NCI-H226 (cell line): ENCODE measurements at places on chromosomes 3 and 15.

DNA sequence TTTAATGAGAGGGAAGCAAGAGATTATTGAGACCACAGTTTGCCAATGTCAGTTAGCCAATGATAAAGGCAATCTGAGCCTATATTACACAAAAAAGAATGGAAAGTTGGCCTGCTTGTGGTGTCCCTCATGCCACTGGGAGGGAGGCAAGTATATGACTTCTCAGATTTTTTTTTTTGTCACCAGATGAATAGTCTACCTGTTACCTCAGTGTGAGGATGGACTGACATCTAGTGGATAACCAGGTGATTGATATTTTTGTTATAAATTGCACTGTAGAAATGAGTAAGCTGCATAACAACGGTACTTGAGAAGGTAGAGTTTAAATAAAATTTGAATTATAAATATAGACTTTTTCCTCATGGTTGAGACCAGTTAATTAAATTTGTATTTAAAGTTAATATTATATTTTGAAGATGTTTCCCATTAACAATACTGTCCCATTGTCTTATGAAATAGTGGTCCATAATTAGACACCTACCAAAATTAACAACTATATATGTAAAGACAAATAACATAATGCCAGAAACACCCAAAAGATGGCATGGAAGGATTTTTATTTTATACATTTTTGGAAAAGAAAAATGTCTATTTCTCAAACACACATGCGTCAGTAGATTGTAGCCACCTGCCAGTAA is 237.8 kb upstream of the GADL1 start:
- no peak for DNase-seq

GRCh38 chr3:162141272-162141791 is 644.7 kb downstream of the OTOL1 start:
- DNase-seq: peak; percentile 12

- no peak for DNase-seq
Observed at GRCh38 chr15:57580428-57580827, 11.3 kb upstream of the MYZAP start.

GRCh38 chr3:195183071-195183776 is 87.7 kb downstream of the XXYLT1 start:
- no peak for DNase-seq

DNA sequence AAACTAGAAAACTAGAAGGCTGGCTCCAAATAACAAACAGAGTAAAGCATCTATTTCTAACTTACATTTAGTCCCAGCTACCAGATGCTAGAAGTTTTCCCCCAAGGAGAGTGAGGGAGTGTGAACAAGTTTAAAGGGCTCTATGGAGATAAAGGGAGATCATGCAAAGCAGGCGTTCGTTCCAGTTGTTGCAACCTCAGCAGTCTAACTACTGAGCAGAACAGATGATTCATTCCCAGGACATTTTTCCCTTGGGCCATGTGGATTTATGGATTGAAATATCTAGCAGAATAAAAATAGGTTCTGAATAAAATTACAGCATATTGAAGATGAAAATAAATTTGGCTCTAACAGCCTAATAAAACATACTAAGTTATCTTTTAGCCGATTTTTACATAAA is 154.8 kb upstream of the TTC14 start:
- DNase-seq: peak; percentile 89

DNA sequence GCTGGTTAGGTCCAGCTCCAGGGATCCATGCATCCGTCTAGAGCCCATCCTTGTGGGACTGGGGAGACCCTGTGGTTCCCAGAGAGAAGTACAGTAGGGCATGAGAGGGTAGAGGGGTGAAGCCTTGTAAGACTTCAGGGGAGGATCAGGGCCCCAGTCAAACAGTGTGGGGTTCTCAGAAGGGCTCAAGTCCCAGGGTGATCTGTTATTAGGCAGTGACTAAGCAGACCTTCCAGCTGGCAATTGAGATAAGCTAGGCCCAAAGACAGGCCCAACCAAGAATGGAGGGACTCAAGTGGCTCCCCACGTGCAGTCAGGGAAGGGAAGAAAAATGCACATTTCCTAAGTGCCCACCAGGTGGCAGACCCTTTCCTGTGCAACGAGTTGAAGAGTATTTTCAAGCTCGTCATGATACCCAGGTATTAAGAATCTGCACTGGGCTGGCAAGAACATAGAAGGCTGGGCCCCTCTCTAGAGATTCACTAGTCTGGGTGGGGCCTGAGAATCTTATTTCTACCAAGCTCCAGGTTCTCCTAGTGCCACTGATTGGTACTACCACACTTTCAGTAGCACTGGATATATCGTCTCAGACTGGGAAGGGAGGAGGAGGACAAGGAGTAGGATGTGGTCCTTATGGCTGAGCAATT is 240.8 kb downstream of the NR1D2 start:
- peak; percentile 33 for DNase-seq

DNA sequence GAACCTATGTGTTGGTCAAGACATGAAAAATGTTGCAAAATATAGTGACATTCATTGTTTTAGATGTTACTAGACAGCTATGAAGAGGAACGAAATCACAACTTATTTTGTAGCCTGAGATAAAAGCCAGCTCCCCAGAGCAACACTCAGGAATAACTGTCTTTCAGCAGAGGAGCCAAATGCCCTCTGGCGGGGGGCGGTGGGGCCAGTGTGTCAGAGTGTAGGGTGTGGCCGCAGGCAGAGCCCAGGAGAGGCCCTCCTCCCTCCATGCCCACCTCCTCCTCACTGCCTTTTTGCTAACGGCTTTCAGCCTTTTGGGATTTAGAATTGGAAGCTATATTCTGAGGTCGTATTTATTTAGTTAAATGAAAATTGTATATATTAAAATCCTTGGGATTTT is 16.9 kb downstream of the APOD start:
- peak; percentile 23 for DNase-seq

DNA sequence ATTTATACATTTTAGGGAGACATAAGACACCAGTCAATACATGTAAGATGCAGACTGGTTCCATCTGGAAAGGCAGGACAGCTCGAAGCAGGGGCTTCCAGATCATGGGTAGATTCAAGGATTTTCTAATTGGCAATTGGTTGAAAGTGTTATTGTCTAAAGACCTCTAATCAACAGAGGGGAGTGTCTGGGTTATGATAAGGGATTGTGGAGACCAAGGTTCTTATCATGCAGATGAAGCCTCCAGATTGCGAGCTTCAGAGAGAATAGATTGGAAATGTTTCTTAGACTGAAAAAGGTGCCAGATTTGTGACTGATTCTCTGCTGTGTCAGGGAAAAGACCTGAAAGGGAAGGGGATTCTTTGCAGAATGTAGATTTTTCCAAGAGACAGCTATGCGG is 15.1 kb downstream of the TM2D3 start:
- DNase-seq: no peak

DNA sequence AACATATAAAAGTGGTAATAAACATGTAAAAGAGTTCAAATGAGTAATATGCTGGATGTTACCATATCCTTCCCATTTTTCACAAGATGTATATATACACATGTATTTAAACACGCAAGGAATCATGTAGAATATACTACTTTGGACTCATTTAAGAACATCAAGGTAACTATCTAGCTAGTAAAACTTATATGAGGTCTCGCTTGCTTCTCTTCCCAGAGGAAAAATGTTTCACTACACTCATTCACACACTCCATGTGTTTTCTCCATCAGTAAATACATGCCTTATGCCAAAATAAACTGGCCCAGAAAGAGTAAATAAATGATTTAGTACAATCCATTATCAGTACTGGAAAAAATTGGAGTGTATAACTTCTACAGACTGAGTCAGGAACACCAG is 229.2 kb upstream of the MME start:
- DNase-seq: no peak

GRCh38 chr3:143806038-143806437 is 42.2 kb downstream of the SLC9A9 start:
- DNase-seq: no peak

- no peak for DNase-seq
Observed at GRCh38 chr3:20111836-20112235, 71.6 kb downstream of the KAT2B start.

- DNase-seq: no peak
Observed at GRCh38 chr3:62312201-62312600, 61.1 kb downstream of the FEZF2 start.

DNA sequence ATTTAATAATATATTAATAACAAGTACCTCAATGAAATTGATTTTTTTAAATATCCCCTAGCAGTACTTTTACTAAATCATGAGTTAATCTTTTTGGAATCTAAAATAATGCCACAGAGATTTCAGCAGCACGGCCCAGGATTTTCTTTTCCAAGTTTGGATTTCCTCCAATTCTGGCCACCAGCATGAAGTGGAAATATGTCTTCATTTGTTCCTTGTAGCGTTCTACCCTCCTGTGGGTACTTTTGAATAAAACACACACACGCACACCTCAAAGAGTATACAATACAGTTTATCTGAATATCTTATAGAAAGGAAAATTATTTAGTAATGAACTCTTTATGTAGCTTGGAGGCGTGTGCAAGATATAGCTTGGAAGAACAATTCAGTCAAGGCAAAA is 125.1 kb upstream of the STT3B start:
- DNase-seq: no peak

- peak; percentile 14 for DNase-seq
Observed at GRCh38 chr3:45180051-45180450, 33.9 kb upstream of the CDCP1 start.

DNA sequence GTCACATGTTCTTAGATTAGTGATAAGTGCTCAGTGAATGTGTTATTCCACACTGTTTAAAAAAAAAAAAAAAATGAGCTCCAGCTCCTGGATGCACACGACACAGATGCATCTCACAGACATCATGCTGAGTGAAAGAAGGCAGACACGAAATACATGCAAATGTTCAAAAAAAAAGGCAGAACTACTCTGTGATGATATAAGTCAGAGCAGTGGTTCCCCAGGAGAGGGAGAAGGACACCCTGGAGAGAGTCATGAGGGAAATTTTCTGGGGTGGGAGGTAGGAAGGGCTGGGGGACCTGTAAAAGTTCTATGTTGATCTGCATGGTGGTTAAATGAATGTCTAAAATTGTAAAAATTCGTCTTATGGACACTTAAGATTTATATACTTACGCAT is 4.3 kb downstream of the CSRNP1 start:
- DNase-seq: no peak

- peak; percentile 14 for DNase-seq
Observed at GRCh38 chr15:63344731-63345390, 36.8 kb downstream of the CA12 start.

GRCh38 chr3:9129365-9129764 is 120.1 kb downstream of the SRGAP3 start:
- DNase-seq: no peak

- peak; percentile 40 for DNase-seq
Observed at GRCh38 chr15:78212546-78213424, 21.6 kb downstream of the ACSBG1 start.

DNA sequence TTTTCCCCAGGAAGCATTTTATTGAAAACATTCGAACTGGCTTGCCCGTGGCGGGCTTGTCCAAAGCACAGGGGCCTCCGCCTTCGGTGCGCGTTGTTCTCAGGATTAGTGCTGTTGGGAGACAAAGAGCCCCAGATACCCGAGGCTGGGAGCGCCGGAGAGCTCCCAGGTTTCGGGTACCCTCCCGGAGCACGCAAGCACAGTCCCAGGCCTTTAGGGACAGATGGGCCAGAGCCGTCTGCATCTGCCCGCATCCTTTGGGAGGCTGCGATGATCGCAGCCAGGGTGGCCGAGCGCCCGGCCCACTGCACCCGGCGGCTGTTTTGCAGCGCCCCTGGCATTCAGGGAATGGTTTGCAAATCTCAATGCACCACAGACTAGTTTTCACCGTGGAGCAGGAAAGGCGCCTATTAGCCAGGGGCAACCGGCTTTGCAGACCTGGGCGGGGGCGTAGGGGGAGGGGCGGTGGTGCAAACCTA is 5.0 kb upstream of the FEZF2 start:
- DNase-seq: no peak

DNA sequence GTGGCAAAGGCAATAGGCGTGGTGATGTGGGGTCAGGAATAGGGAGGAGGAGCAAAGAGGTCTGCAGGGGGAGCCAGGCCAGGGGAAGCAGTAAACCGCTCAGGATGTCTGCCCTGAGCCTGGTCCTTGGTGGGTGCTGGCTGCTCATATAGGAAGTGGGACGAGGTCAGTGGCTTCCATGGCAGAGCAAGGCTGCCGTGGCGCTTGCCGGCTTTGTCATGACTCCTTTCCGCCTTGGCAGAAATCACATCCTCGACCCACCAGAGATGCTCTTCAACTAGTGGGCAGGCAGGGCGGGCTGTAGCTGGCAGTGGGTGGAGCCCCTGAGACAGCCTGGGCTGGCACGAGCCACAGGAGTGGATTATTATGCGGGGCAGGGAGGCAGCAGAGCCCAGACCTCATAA is 13.1 kb upstream of the SKOR1 start:
- DNase-seq: no peak

- no peak for DNase-seq
Observed at GRCh38 chr15:33080006-33080405, 114.5 kb downstream of the FMN1 start.

DNA sequence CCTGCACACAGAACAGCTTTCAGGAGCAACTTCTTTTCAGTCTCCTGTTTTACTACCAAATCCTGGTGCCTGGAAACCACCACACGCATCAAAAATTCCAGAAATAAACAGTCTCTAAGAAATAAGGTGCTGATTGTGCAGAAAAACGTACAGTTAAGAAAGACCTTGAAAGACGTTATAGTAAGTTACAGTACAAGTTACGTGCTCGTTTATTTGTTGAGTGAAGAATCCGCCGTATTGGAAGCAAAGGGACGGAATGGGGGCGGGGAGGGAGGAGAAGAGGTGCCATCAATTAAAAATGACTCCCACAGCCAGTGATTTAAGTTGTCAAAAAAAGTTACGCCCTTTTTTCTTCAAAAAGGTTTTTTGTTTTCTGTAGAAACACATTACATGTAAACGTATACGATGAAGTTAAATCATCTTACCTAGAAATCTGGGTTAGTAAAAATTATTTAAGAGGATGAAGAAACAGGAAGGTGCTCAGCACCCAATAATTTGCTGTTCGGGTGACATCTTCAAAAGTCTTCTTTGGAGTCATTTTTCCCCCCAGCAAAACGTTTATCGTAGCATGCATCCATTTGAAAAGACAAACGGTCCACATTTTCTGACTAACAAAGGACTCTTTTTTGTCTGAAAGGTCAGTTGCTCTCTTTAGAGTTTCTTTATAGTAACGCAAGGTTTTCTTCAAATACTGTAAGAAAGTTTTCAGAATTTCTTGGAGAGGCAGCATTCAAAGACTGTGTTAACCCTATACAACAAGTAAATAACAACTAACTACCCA is 782 bp upstream of the UACA start:
- DNase-seq: no peak

- peak; percentile 28 for DNase-seq
Observed at GRCh38 chr15:39400821-39401550, 179.9 kb upstream of the THBS1 start.

GRCh38 chr3:52752045-52752660 is 18.6 kb downstream of the NEK4 start:
- no peak for DNase-seq

- DNase-seq: no peak
Observed at GRCh38 chr3:45491344-45491743, 103.0 kb downstream of the LARS2 start.
